ENCODE measurements at places on chromosomes 5 and 9.

DNA sequence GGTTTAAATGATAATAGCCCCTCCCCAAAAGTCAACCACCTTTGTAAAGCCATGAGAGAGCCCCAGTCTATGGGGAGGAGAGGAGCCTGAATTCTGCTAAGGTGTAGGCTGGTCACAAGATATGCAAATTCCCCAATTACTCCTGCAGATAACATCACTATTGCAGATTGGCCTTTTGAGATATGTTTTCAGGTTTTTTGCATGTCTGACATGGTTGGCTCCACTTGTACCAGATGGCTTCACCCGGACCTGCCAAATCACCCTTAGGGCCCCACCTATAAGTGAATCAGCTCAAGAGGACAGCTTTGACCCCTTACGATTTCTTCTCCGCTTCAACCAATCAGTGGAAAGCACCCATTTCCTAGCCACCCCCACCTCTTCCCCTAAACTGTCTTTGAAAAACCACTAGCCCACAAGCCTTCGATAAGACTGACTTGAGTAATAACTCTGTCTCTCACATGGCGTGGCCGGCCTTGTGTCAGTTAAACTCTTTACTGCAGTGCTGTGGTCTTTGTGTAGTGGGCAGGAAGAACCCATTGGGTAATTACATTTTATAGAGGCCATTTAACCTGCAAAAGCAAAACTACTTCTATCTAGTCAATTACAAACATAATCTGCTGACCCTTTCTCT is 69.7 kb downstream of the PRLR start:
- no peak for DNase-seq

DNA sequence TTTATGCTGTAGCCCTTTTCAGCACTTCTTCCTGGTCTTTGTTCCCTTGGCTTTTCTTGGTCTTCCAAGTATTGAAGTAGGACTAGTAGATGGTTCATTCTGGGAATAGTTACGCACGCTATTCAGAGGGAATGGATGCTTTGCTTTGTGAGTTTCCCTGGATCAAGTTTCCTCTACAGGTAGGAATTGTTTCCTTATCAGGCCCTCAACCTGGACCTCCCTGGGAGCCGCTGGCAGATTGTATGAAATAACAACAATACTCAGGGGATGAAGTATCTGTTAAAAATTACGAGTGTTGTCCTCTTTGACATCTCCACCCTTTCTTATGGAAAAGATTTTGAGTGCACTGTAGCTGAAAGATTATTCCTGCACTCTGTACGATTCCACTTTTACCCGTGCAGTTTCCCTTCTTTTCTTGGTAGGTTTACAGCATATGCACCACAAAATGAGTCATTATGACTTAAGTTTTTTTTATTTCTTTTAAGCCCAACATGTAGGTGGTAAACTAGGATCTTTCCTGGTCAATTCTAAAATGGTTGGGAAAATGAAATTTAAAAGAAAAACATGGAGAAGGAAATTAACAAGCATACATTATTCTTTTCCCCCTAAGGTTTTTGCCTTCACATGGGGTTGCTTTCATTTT is 57.9 kb downstream of the ARHGAP26 start:
- no peak for DNase-seq

- no peak for DNase-seq
These were observed 131.3 kb downstream of the AOPEP start for GRCh38 chr9:94857791-94858190.

- DNase-seq, result peak; percentile 25
These were observed 40.0 kb downstream of the NACC2 start for GRCh38 chr9:136054798-136055714.

DNA sequence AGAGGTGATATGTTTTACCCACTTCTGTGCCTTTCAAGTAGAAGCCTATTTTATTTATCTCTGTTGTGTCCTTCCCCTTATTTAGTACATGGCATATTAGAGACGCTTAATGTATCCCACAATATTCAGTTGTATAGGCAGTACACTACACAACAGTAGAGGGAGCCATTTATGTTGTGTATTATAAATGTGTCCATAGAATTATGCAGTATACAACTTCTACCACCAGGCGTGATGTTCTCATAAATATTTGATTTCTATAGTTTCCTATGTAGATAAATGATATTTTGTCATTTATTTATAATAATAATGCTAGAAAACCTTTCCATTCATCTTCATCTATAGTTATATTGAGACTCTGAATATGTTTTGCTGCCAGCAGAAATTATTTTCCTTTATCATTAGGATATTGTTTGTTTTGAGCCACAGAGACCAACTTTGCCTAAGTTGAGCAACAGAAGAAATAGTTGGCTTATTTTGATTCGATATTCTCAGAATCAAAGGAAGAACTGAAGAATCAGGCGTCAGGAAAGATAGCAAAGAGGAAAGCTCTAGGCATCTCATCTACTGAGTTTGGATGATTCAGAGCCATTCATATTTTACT is 81.7 kb downstream of the ADAMTS19 start:
- DNase-seq, result no peak

- DNase-seq, result no peak
These were observed 539.2 kb downstream of the TLE1 start for GRCh38 chr9:81150016-81150625.

GRCh38 chr5:17088051-17088450 is 129.4 kb upstream of the BASP1 start:
- DNase-seq, result no peak

GRCh38 chr5:107951309-107951708 is 280.6 kb upstream of the EFNA5 start:
- no peak for DNase-seq

DNA sequence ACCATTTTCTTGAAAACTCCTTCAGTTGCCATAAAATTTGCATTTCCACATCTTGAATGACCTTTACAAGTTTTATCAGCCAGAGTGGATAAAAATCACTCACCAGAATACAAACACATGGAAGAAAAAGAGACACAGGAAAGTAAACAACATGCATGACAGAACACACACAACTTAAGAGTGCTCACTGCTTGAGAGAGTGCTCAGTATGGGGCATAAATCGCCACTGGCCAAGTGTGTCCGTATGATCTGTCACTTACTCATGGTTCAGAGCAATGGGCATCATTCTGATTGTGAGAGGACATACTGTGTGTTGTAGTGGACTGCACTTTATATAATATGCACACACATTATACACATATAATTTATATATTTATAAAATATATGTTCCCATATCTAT is 155.6 kb upstream of the NTRK2 start:
- no peak for DNase-seq

DNA sequence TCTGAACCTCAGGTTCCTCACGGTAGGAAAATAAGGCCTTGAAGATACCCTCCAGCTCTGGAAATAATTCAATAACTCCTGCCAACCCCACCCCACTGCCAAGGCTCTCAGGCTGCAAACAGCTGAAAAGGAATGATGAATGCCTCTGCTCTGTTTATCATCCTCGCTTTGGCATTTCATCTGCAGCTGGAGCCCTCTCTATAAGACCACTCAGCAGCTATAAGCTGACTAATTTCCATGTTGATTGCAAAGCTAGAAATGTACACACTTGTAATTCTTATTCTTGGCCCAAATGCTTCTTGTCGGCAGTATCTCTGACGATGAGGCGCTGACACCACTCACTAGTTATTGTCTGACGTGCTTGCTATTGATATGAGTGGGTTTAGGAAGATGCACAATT is 408.4 kb upstream of the NMUR2 start:
- DNase-seq, result peak; percentile 23

- DNase-seq, result no peak
These were observed 498.3 kb downstream of the IRX1 start for GRCh38 chr5:4093970-4094369.

GRCh38 chr5:175696139-175696854 is 38.4 kb downstream of the HRH2 start:
- DNase-seq, result peak; percentile 67

DNA sequence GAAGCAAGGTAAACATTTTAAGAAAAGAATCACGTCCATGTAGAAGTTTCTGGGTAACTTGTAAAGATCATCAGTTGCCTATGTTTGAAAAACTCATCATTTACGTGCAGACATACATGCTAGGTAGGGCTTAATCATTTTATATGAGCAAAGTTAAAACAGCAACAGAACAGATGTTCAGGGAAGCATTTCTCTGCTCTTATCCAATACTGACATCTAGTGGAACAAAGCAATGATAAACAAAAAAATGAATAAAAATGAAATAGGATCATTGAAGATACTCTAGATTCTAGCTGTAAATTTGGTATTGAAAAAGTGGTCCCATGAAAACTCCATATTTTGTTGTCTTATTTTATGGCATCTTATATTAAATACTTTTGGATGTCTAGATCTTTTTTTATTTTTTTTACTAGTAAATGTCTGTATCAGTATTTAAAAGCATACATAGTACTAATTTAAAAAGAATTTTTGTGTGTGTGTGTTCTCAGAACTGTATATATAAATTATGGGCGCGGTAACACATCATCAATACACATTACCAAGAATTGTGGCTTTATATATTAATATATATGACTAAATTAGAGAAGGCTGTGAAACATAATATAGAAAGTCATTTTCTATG is 1050.2 kb downstream of the CDH12 start:
- peak; percentile 40 for DNase-seq

- peak; percentile 27 for DNase-seq
These were observed 44.3 kb upstream of the GPR151 start for GRCh38 chr5:146560205-146560812.

DNA sequence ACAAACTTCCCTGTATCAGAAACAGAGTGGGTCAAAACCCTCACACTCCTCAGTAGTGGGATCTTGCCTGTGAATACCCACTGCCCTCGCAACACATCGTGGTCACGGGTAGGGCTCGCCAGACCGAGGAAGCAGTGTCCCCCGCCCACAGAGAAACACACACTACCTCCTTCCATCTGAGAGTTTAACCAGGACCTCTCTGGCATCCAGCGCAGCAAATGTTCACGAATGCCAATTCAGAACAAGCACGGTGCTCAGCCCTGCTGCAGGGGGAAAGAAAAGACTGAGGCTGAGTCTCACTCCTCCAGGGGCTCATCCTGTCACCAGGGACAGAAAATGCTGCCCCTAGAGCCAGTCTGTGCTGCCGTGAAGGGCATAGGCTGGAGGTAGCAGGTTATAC is 42.5 kb upstream of the SYNPO start:
- DNase-seq, result no peak

- peak; percentile 97 for DNase-seq
These were observed 11.0 kb upstream of the PLAC8L1 start for GRCh38 chr5:146116361-146116760.

GRCh38 chr5:135010502-135011354 is 23.3 kb downstream of the PITX1 start:
- DNase-seq, result no peak

DNA sequence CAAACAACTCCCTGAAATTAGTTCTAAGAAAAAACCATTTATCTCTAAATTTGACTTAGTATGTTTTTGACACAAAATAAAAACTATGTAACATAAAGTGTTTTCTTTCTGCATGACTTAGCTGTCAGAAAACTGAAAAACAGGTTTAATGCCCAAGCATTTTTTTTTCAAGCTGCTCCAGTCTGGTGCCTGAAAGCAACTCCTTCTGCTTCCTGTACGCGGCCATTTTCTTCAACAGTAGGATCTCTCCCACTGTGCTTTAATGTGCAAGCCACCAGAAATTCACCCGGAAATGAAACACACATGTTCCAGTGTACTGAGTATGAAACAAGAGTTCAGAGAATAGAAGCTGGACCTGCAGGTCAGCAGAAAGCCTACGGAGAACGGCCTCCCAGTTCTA is 161.2 kb downstream of the MED27 start:
- DNase-seq, result no peak

GRCh38 chr5:74556631-74557595 is 83.6 kb downstream of the ENC1 start:
- DNase-seq, result no peak

DNA sequence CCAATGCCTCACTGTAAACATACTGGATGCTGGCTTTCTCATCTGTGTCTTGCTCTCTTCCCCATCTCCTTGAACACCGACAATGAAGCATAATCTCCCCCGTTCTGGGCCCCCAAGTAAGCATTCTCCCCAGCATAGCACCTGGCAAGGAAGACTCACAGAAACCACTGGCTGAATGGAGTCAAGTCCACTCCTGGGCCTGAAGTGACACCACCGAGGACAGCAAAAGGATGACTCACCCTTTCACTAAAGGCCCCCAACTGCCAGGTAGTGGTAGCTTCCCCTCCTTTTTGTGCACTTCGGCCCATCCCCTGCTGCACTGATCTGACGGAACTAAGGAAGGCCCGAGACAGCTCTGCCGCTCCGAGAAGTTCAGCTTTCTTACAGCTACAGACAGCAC is 9.4 kb downstream of the VDAC1 start:
- DNase-seq, result no peak

- peak; percentile 36 for DNase-seq
These were observed 88.2 kb upstream of the NIPAL4 start for GRCh38 chr5:157371655-157372471.

DNA sequence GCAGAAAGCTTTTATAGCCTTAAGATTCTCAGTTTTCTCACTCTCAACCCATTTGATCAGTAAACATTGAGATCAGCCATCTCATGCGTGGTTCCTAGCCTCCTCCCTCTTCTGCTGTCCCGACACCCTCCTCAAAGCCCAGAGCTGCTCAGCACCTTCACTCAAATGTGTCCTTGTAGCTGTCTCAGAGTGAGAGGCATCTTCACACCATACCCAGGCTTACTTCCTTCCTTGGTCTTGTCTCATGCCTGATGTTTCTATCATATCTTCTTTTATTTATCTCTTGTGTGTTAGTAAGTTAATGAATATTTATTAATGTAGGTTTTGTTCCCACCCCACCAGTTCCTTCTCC is 72.4 kb upstream of the SNX2 start:
- DNase-seq, result no peak

DNA sequence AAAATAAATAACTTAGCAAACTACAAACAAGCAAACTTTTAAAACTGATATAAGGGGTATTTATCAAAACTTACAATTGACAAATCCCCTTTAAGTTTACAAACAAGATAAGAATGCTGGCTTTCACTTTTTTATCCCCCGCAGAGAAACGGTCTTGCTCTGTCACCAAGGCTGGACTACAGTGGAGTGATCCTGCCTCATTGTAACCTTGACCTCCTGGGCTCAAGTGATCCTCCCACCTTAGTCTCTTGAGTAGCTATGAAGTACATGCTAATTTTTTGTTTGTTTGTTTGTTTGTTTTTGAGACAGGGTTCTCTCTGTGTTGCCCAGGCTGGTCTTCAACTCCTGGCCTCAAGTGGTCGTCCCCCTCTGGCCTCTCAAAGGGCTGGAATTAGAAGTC is 9.0 kb upstream of the NIPSNAP3A start:
- DNase-seq, result no peak

GRCh38 chr5:14097998-14098471 is 45.1 kb upstream of the TRIO start:
- no peak for DNase-seq

- DNase-seq, result peak; percentile 6
These were observed 245.7 kb downstream of the NSG2 start for GRCh38 chr5:174291162-174291561.
